GM19239 (cell line): ENCODE measurements at places on chromosomes 12 and 14.

DNA sequence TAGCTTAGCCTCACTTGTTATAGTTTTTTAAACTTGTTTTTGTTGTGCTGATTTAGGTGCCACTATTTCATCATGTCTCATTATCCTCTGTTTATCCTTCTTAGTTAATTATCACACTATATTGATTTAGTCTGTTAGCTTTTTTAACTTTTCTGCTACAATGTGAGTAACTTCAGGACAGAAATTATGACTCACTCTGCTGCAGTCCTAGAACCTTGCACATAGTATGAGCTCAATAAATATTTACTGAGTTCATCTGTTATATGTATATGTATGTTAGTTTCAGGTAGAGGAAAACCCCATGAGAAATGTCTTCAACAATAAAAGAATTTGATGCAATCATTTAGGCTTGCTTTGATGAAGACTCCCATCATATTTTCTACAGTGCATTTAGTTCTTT is 224.3 kb upstream of the NAV3 start:
- DNase-seq: no peak

DNA sequence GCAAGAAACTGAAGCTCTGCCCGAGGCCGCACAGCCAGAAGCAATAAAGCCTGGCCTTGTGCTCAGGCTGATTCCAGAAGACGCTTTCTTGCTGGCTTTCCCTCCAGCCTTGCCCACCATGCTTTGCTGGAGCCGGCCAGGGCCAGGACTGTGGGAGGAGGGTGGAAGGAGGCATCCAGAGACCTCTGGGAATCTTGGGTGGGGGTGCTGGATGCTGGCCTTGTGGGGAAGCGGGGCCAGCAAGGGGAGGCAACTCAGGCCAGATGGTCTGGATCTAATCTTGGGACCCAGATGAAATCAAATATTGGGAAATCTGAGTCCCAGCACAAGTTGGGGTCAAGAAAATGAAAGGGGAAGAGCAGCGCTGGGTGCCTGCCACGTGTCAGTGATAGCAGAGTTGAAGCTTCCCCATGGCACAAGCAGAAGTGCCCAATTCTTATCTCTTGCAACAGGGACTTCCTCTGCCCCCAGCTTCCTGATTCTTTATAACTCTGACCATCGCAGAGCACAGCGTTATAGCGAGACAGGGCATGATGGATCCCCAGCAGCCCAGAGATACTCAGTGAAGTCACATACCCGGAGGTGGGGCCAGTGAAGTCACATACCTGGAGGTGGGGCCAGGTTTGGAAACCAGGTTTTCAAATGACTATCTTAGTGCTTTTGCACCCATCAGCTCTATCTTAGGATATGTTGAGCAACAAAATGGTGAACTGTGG is 6.4 kb upstream of the RABGGTA start:
- DNase-seq: no peak

- DNase-seq: no peak
Observed at GRCh38 chr12:2785017-2785416, 9.8 kb upstream of the FKBP4 start.

DNA sequence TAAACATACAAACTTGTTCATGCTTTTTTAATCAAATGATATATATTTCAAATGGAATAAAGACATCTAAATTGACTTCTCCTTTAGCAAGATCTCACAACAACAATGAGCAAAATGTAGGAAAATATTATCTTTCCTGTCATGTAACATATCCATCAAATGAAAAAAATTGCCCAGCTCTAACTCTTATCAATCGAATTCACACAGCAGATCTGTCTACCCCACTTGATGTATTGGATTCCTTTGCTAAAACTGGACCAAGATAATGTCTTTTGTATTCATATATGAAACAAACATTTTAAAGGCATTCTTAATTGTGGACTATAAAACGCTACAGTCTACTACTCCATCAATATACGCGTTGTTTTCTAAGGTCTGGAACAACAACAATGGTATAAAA is 218.0 kb downstream of the SOX5 start:
- DNase-seq: no peak
